SHP77 (cell line): ENCODE measurements at places on chromosomes 2 and 18.

DNA sequence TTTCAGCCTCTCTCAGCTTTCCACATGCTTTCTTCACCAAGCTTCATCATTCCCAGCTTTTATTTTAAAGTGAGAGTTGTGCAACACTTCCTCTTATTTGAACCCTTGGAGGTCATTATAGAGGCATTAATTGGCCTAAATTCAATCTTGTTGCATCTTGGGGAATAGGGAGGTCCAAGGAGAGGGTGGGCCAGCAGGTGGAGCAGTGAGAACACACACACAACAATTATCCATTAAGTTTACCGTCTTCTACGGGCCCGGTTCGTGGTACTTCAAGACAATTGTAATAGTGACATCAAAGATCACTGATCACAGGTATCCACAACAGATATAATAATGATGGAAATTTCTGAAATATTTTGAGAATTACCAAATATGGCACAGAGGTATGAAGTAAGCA, 457.2 kb upstream of the SMIM21 start:
- no peak for DNase-seq

GRCh38 chr2:235264121-235264493, 229.7 kb upstream of the AGAP1 start:
- DNase-seq, result no peak

DNA sequence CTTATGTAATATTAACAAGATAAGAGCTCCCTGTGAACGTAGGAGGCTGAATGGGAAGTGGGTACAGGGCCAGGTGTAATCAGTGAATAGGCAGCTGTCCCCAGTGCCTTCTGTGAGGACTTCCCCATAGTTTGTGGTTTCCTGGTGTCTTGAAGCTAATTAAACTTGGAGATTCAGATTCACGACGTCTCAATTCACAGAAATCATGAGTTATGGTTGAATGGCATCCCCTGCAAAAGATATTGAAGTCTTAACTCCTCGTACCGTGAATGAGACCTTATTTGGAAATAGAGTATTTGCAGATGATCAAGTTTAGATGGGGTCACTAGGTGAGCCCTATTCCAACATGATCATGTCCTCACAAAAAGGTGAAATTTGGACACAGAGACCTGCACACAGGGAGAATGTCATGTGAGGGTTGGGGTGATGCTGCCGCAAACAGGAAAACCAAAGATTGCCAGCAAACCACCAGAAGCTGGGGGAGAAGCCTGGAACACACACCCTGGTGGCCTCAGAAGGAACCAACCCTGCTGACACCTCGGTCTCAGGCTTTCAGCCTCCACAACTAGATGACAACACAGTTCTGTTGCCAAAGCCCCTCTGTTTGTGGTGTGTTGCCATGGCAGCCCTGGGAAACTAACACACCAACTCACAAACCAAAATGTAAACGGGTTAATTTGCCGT, 13.2 kb downstream of the ARL4C start:
- DNase-seq, result no peak

DNA sequence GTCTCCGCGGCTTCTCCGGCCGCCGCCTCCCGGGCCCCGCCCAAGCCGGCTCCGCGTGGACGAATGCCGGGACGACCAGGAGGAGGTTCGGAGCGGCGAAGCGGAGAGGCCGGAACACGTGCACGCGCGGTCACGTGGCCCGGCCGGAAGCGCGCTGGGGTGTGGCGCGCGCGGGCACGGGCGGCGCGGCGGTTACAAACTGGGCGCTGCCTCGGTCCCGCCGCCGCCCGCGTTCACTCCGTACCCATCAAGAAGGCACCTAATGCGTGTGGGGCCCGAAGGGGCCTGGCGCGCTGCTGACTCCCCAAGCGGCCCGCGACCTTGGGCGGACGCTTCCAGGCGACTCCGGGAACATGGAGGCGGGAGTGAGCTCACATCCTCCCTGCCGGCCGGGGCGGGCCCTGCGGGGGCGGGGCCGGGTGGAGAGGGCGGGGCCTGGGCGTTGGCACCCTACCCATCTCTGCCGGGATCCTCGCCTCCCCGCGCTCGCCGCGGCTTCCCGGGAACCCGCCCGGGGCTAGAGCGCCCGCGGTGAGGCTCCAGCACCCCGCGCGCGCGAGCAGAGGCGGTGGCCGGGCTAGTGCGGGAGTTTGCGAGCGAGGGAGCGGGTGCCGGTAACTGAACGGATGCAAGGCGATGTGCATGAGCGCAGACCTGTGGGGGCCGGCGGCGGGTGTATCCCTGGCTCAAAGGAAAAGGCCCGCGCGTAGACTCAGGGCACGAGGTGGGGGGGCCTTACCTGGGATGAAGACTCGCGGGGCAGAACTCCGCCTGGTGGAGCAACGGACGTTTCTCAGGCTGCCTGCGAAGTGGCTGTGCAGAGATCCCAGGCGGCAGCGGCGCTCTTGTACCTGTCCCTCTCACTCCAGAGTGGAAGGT, at the start of gene TMEM185B:
Gene TMEM185B (minus strand): TSS at position 367 of the 879 bp plus-strand sequence. CDS start 424 bp downstream, outside the sequence.
- DNase-seq, result peak; percentile 67

DNA sequence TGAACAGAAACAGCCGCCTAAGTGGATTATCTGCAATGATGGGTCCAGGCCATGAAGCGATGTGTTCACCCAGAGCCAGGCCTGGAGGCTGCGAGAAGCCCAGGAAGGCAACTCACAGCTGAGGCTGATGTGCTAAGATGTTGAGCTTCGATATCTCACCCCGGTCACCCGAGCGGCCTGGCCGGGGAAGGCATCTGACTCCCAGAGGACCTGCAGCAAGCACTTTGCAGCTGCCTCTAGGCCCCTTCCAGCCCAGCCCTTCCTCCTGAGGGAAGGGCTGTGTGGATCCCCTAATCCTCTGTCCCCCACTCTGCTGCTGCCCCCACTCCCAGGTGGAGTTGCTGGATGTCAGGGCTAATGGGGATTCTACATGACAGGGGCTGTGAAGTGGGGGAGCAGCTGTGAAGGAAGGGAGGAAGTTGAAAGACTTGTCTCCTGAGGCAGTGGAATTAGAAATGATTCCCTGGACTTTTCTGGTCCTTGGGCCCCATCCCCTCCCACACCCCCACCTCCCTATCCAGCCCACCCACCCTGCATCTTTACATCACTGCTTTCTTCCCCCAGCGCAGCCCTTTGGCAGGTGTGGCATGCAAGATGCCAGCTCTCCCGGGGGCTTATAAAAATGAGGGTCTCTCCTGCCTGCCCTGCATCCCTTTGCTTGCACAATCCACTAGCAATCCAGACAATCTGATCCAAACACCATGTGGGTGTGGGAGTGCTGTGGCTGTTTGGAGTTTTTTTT, 4.3 kb downstream of the ATP6V1B1 start:
- DNase-seq, result no peak

DNA sequence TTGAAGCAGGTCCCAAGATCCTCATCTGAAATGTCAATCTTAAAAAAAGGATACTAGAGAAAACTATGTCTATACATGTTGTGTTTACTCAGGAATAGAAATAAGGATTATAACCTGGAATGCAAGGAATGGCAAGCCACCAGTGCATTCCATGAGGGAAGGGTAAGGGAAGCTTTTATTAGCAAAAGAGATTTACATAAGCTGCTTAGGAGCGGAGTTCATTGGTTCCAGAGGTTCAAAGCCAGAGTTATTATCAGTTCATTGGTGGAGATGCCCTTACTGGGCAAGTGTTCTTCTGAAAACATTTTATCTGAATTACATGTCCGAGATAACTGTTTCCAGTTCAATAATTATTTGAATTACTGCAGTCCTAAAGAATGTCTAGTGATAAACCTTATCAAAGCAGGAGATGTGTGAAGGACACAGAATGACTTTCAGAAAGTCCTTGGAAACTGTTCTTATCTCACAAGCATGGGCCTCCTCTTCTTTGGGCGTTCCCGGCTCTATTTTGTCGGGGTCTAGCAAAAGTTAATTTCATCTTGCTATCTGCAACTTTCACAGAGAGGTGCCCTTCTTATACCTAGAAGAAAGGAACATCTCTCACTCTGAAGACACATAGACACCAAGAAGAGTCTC, 23.5 kb downstream of the COMMD1 start:
- no peak for DNase-seq

DNA sequence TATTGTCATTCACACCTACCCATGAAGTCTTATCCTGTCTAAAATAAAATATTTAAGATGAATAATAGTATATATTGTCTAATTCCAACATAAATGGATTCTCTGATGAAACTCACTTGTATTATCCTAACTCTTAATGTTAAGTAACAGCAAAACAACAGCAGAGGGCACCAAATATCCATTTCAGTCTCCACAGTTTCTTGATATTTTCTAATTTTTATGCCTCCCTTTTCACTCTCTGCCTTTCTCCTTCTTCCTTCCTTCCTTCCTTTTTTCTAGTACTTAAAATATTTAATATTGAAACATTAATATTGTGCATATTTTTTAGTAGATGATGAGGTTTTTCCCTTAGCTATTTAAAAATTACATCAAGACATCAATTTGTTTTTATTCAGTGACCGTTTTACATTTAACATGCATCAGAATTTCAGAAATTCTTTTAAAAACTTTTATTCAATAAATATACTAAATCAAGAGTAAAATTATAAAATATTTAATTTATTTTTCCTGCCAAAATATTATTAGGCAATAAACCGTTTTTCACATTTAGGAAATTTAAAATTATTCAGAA, 97.6 kb downstream of the WDR7 start:
- DNase-seq, result peak; percentile 20

GRCh38 chr2:146349334-146349733, 1495.5 kb upstream of the ACVR2A start:
- no peak for DNase-seq

GRCh38 chr18:34773961-34774766, 64.1 kb downstream of the DTNA start:
- no peak for DNase-seq
